Foreskin melanocyte (primary cell): ENCODE measurements at places on chromosomes 1 and 21.

- no peak for DNase-seq
These were observed at the start of gene TNFAIP8L2 for GRCh38 chr1:151156515-151156819. Gene TNFAIP8L2, plus strand, starts transcription at chr1:151156649. Its CDS starts 2,049 bp downstream, at chr1:151158698.

DNA sequence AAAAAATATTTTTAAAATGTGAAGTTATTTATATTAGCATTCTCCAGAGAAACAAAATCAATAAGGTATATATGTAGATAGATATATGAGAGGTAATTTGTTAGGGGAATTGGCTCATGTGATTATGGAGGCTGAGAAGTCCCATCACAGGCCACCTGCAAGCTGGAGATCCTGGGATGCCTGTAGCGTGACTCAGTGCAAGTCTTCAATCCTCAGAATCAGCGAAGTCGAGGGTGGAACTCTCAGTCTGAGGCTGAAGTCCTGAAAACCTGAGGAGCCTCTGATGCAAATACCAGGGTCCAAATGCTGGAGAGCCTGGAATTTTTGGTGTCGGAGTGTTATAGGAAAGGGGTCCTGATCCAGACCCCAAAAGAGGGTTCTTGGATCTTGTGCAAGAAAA, 658.5 kb downstream of the USP25 start:
- no peak for DNase-seq

GRCh38 chr1:203555511-203556046, 61.6 kb downstream of the OPTC start:
- no peak for DNase-seq

DNA sequence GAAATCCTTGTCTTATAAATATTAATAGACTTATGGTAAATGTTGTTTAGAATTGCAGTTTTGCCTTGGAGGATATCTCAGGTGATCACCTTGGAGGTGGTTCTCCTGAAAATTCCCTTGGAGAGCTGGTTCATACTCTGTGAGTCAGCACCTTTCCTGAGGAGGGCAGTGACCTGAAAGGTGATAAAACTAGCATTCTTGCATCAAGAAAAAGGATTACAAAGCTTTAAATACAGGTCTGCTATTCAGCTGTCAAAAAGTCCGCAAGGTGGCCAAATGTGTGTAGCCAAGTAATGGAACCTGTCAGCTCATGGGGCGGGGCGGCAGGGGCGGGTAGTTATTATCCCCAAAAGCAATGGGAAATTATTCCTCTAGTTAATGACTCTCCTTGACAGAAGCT, 52.8 kb upstream of the EDARADD start:
- DNase-seq: no peak

GRCh38 chr1:114718661-114719423, 2.3 kb upstream of the NRAS start:
- DNase-seq: no peak

GRCh38 chr1:17654519-17654918, 100.6 kb upstream of the ACTL8 start:
- DNase-seq: no peak

- DNase-seq: no peak
These were observed 42.5 kb upstream of the MTF1 start for GRCh38 chr1:37901893-37902225.

- no peak for DNase-seq
These were observed 125.0 kb downstream of the LYPLAL1 start for GRCh38 chr1:219298571-219299148.

- DNase-seq: no peak
These were observed 46.7 kb upstream of the LAMC2 start for GRCh38 chr1:183139281-183139942.
